ENCODE measurements at places on chromosomes 4 and X. TPM values are rescaled to one million over a fixed set of nuclear protein-coding genes. Genes with fewer than 3 reads are reported as not detected.

DNA sequence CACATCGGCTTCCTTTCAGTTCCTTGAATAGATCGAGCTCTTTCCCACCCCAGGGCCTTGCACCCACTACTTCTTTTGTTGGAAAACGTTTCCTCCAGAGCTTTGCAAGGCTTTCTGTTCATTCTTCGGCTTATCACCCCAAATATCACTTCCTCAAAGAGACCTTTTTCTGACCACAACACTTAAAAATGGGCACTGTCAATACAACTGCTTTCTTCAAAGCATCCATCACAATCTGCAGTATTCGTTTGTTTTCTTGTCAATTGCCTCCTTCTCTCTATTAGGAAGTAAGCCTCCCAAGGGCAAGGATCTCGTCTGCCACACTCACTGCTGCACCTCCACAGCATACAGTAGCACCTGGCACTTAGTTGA is 17.7 kb upstream of the CENPU start:
- no peak for DNase-seq

- DNase-seq, result no peak
These were observed 61.4 kb upstream of the ENPEP start for GRCh38 chr4:110414561-110414920.

DHRSX gene
- polyA plus RNA-seq, result 28.4 TPM

GRCh38 chrX:14529290-14529989 is at the start of gene GLRA2:
TSS of gene GLRA2 (plus strand) at chrX:14529536. CDS start at chrX:14530058, 522 bp downstream.
- peak; percentile 36 for DNase-seq

PCDH11X gene
- 16.6 TPM for polyA plus RNA-seq

DNA sequence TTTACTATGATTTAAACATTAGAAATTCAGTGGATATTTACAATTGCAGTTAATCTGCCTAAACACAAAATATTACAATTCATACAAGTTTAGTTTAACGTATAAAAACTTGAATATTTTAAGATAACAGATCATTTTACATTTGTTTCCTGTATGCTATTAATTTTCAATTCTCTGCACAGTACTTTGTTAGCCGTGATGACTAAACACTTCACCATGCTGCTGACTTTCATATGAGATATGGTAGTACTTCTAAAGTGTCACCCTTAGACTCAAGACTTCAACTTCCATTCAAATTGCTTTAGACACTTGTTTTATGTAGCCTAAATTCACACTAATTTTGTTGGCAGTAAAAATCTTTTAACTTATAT is 1646.4 kb upstream of the ADGRL3 start:
- DNase-seq, result no peak

GRCh38 chrX:72202792-72203401 is 21.3 kb downstream of the PIN4 start:
- DNase-seq, result no peak

- DNase-seq, result no peak
These were observed 114.5 kb downstream of the NR3C2 start for GRCh38 chr4:148327683-148328082.

- DNase-seq, result no peak
These were observed 51.8 kb upstream of the ARX start for GRCh38 chrX:25067271-25068172.

DNA sequence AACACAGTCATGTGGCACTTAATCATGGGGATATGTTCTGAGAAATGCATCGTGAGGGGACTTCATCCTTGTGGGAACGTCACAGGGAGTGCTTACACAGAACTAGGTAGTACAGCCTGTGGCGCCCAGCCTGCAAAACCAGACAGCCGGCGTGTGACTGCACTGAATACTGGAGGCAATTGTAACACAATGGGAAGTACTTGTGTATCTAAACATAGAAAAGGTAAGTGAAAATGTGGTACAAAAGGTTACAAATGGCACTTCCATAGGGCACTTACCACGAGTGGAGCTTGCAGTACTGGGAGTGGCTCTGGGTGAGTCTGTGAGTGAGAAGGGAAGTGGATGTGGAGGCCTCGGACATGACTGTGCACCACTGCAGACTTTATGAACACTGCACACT is 5.2 kb downstream of the TLR3 start:
- no peak for DNase-seq

DMRTC1 gene
- polyA plus RNA-seq, result 1.5 TPM

DNA sequence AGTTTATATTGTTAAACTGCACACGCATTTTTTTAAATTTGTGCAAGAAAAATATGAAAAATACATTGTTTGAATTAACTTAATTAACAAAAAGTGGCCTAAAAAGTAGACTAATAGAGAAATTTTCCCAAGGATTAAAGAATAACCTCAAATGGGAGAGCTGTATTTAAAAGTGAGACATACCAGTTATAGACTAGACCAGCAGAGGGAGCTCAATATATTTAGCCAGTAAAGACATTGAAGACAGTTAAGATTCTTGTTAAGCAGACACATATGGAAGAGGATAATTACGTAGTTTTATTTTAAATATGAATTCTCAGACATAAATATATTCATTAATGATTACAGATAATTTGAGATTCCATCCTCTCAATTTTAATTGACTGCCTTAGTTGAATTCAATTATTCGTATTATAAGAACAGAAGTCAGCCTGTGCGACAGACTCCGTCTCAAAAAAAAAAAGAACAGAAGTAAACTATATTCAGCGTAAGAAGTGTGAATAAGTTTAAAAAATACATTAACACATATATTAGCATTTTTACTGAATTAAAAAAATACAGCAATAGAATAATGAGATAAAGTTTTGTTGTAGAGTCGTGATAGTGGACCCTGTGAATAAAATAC is 64.8 kb downstream of the GLRA3 start:
- peak; percentile 74 for DNase-seq

AASDH gene
- 13.4 TPM for polyA plus RNA-seq

- DNase-seq, result no peak
These were observed 89.3 kb downstream of the GPR143 start for GRCh38 chrX:9676306-9676705.

DNA sequence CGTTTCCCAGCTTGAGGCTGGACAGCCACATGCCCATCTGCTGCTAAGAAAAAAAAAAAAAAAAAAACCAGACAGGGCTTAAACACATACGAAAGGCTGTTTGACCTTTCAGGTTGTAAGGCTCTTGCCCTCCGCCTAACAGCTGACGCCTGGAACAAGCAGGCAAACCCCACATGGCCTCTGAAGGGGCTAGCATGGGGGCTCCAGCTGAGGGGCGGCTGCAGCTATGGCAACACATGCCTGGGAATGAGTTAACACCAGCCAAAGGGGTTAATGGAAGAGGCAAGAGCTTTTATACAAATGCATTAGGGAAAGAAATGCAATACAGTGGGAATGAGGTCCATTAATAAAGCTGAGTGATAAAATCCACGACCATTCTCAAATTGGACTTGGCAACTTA is 183.6 kb downstream of the ENOX2 start:
- DNase-seq, result no peak

CSN1S1 gene
- not detected for polyA plus RNA-seq

DNA sequence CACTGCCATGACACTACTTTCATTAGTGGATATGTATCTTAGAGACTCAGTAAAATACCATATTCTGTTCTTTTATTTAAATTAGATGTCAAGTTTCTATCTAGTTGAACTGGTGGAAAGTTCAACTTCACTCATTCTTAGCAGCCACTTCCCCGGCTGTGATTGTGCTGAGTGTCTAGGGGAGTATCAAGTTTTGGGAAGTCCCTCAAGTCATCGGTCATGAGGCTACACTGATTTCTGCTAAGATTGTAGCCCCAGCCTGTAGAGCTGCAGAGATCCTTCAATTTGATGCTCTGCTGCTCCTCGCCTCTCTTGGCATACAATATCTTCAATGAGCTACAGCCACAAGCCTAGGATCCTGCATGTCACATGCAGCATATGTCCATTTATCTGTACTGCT is 53.9 kb downstream of the DMP1 start:
- DNase-seq, result no peak

GABRE gene
- 12.6 TPM for polyA plus RNA-seq

GRCh38 chr4:89586864-89587263 is 250.1 kb downstream of the SNCA start:
- no peak for DNase-seq

GRCh38 chr4:82705169-82705927 is 93.2 kb downstream of the SCD5 start:
- DNase-seq, result no peak

ADD1 gene
- polyA plus RNA-seq, result 334 TPM

FAM9C gene
- polyA plus RNA-seq, result 0.24 TPM

C4orf50 gene
- polyA plus RNA-seq, result 2.6 TPM

GRCh38 chr4:182894681-182895275 is 22.4 kb downstream of the DCTD start:
- no peak for DNase-seq

- peak; percentile 65 for DNase-seq
These were observed at the start of gene COL25A1 for GRCh38 chr4:109302361-109303139. TSS of gene COL25A1 (minus strand) at chr4:109302658.

DNA sequence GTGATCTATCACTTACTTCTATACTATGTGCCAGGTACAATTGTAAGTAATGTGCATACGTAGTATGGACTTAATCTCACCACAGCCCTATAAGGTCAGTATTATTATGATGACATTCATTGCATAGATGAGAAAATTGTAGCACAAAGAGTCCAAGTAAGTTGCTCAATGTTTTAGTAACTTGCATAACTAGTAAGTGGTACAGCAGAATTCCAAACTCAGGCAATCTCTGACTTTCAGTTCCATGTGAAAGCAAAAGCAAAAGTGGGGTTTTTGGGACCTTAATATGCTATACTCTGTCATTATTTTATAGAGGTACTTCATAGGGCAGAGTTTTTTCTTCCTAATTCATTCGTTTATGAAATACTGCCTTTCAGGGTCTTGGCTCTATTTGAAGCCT is 188.8 kb upstream of the VEGFC start:
- no peak for DNase-seq

WDFY3 gene
- polyA plus RNA-seq, result 33.7 TPM

GRCh38 chr4:181476508-181476890 is 766.7 kb upstream of the TENM3 start:
- DNase-seq, result no peak

Measured in spinal cord (tissue), 10 donors.